CMK (cell line): ENCODE measurements at places on chromosomes 13 and 19.

DNA sequence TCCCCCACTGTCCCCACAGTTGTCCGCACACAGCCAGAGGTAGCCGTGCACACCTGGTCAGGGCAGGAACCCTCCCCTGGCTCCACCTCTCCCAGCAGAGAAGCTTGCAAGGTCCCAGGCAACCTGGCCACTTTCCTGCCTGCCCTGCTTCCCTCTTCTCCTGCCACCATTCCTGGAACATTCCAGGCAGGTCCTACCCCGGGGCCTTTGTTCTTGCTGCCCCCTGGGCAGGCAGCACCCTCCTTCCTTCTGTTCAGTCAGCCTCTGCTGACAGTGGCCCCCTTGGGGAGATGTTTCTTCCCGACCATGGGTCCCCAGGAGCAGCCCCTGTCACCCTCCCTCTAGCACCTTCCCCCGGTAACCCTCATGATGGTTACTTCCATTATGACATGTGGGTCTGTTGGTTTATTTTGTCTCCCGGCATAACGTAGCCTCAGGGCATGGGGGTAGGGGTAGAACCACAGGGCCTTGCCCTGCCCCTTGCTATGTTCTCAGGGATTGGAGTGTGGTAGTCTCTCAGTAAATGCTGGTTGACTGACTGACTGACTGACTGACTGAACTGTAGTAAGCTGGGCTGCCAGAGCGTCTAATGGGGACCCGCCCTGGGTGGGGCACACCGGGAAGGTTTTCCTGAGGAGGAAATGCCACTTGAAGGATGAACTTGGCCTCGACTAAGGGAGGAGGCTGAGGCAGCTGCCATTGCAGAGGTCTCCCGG lies 10.8 kb downstream of the PAK4 start:
- DNase-seq, result no peak

DNA sequence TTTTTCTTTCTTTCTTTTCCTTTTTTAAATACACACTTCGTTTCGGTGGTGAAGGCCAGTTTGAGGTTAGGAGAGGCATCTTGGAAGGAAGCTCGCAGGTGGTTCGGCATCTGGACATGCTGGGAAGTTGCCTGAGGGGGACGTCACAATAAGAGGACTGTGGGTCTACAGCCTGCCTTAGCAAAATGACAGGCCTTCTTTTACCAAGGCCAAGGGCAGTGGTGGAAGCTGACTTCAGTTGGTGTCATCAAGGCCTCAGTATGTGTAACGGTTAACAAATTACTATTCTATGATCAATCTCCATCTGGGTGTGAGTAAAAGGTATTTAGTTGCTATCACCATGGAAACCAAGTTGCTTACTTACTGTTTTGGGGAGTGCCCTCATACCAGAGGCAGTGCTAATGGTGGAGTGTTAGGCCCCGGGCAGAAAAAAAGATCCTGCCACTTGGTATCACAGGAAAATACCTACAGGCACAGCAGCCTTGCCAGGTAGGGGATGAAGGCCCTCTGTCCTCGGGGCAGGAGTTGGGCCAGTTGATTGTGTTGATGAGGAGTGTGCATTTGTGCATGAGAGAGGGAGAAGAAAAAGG lies 10.3 kb downstream of the ACTN4 start:
- DNase-seq, result no peak

DNA sequence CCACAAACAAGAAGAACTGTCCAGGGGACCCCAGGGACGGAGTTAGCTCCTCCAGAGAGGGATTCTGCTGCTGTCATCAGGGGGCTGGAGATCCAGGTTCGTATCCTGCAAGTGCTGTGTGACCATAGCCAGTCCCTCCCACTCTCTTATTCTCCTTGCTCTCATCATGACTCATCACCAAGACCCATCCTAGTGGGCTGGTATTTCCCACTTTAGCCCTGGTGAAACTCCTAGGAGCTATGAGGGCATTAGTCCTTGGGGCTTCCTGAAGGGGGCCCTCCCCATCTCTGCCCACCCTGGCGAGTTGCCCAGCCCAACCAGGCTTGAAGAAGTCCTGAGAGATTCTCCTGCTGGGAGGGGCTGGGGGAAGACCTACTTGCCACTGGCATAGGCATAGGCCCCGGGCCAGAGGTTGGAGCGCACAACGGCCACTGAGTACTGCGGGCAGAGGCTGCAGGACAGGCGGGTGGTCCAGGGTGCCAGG lies 7.5 kb upstream of the DMWD start:
- DNase-seq, result no peak

GRCh38 chr19:16445238-16446107 lies 26.3 kb downstream of the EPS15L1 start:
- DNase-seq, result no peak
